ENCODE measurements at places on chromosomes 2 and 18. TPM values are rescaled to one million over a fixed set of nuclear protein-coding genes. Genes with fewer than 3 reads are reported as not detected.

- no peak overlapping the region for H3K27ac ChIP-seq
- no peak overlapping the region for H3K4me3 ChIP-seq
- no peak for DNase-seq
- H3K27me3 ChIP-seq: peaks cover 5% of the 10 kb centered on the region
Measured at GRCh38 chr2:161045726-161046125, 114.5 kb upstream of the TANK start.

DNA sequence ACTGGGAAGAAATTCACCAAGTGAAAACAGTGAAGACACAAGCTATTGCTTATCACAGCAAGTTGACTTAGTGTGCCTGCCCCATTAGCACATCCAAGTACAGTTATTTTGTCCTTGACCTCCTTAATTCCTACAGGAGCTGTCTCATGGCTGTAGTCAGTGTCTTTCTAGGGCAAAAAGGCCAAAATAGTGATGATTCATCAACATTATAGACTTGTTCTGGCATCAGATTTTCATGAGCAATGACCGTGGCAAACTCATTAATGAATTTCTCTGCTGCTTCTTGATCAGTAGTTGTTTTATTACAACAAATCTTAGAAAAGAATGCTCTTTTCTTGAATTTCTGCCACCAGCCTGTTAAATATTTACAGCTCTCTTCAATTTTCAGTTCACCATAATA lies 1169.3 kb upstream of the DDX18 start:
- DNase-seq: no peak
- no peak overlapping the region for H3K27ac ChIP-seq
- H3K4me1 ChIP-seq: no peaks in the 10 kb centered on the region
- no peaks in the 10 kb centered on the region for H3K36me3 ChIP-seq
- H3K4me3 ChIP-seq: no peak overlapping the region

- no peak for DNase-seq
- peak overlapping the region; percentile 98 for H3K27ac ChIP-seq
- peaks cover 21% of the 10 kb centered on the region for H3K4me1 ChIP-seq
- H3K36me3 ChIP-seq: no peaks in the 10 kb centered on the region
- H3K4me3 ChIP-seq: peak overlapping the region; percentile 87
Measured at GRCh38 chr18:34978533-34978893, 62.7 kb upstream of the MAPRE2 start.

DNA sequence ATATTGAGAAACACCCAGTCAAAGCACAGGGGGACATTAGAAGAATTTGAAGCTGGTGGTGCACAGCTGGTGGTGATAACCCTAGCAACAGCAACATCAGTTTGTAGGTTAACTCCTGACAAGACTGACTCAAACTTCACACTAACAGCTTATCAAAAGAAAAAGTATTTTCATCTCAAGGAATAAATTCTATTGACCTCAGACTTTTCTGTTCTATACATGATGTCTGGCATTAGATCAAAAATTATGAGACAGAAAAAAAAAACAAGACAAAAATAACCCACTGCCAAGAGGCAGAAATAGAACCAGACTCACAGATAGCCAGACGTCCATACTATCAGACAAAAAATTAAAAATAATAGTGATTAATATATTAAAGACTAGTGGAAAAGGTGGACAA lies 126.1 kb downstream of the COL6A3 start:
- no peak overlapping the region for H3K27ac ChIP-seq
- peaks cover 7% of the 10 kb centered on the region for H3K27me3 ChIP-seq
- no peaks in the 10 kb centered on the region for H3K36me3 ChIP-seq
- peaks cover 16% of the 10 kb centered on the region for H3K4me1 ChIP-seq
- DNase-seq: no peak

DNA sequence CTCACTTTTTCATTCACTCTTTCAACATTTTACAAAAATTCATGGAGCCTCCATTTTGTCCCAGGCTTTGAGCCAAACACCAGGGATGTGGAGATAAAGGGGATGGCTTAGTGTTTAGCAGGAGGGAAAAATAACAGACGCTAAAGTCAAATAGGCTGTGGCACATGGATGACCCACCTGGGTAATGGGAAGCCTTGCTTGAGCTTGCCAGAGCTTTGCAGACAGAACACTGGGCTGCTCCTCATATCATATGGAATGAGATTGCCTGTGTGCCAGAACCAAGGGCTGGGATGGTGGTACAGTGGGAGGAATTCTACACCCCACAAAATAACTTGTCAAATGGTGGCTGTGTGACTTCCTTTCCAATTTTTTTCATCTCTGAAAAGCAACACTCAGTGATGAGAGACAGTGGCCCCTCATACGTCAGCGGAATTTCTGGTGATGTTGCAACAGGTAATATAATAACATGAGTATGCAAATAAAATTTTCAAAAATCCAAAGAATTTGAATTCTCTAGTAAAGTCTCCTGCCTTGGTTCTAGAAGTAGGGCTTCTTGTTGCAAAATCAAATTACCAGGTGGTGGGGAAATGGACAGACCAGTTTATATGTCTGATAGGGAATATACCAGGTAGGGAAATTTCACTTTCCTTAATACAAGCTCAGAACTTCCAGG lies 252.9 kb downstream of the CLIP4 start:
- peaks cover 1% of the 10 kb centered on the region for H3K27me3 ChIP-seq
- no peak for DNase-seq
- peaks cover 8% of the 10 kb centered on the region for H3K4me1 ChIP-seq

LRP1B gene
- total RNA-seq: 0.57 TPM

GRCh38 chr2:110993557-110994231 lies 127.0 kb upstream of the BCL2L11 start:
- H3K27me3 ChIP-seq: no peaks in the 10 kb centered on the region
- H3K4me1 ChIP-seq: peaks cover 5% of the 10 kb centered on the region
- H3K36me3 ChIP-seq: peaks cover 2% of the 10 kb centered on the region
- H3K27ac ChIP-seq: no peak overlapping the region

NAT8 gene
- not detected for total RNA-seq

Data from progenitor cell of endocrine pancreas (in vitro differentiated cells).